ENCODE measurements at places on chromosomes 1 and 21.

GRCh38 chr1:183922197-183922596 lies 115.3 kb downstream of the COLGALT2 start:
- DNase-seq: no peak

DNA sequence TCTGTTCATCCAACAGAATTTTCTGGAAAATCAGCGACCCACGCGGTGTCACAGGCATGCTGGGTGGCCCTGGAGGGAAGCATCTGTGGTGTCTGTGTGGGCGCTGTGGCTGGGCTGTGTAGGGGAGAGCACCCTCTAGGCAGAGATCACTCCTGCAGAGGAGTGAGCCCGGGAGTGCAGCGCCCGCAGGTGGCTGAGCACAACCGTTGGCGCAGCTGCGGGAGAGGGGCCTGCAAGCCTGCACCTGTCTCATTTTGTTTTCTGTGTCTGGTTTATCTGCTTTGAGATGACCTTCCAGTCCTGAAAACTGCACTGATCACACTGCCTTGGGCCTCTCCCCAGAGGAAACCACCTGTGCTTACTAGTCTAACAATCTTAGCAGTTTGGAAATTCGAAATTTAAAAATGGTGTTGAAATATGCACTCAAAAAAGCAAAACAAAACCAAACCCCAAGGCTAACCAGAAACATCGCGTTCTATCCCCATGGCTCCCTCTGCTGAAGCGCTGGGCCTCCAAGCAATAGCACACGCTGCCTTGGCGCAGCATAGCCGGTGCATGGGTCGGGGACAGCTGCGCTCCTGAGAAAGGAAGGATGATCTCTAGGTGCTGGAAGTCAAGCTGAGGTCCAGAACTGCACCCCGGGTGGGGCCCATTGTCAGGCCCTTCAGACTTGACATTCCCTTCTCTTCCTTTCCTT lies 4.8 kb downstream of the FAM3B start:
- no peak for DNase-seq

DNA sequence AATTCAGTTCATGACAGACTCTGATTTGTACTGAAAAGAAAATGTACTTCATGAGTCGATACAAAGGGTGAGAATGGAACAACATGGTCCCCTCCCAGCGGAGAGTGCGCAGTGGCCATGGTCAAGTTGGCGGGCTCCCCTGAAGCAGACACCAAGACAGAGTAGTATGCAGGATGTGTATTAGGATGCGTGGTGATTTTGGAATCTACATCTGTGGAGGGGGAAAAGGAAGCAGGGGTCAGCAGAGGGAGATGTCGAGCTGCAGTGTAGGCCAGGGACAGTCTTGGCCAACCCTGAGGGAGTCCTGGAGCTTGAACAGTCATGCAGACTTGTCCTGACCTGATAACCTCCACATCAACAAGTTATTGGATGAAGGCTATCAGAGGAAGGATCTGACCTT lies 481.0 kb downstream of the OMA1 start:
- no peak for DNase-seq

GRCh38 chr1:111605576-111605975 lies 14.0 kb upstream of the RAP1A start:
- no peak for DNase-seq

DNA sequence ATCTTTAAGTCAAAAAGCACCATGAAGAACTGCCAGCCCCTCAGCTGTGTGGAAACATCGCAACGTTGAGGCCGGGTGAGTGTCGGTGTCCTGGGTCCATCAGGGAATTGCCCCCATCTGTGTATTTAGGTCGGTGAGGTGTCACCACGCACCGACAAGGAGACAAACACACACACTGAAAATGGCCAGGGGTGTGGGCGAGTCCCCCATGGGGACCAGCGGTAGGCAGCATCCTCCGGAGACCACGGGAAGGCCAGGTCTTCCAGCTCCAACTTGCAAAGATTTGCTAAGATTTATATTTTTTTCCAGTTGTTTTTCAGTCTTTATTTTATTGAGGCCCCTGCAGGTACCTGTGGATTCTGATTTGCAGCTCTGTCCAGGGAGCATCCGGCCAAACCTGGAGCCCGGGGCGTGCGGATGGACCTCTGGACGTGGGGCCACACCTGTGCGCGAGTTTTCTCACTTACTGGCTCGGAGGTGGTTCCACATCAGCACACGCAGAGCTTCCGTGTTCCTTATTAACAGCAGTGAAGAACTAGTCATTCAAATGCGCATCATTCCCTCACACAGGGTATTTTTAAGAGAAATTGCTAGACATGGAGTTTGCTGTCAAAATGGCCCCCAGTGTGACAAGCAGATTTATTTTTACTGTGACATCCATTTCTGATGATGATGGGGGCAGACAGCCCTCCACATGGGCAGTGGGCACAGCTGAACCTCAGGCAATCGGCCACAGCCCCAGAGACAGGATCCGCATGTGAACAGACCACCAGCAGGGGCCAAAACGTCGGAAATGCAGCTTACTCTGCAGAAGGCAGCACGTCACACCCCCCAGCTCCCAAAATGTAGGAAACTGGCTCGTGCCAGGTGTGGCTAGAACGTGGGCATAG lies 17.2 kb upstream of the SLC19A1 start:
- DNase-seq: no peak

- DNase-seq: no peak
These were observed 166.0 kb upstream of the C8B start for GRCh38 chr1:57131701-57132394.

- no peak for DNase-seq
These were observed 1753.4 kb downstream of the MRPL39 start for GRCh38 chr21:23853796-23854379.

DNA sequence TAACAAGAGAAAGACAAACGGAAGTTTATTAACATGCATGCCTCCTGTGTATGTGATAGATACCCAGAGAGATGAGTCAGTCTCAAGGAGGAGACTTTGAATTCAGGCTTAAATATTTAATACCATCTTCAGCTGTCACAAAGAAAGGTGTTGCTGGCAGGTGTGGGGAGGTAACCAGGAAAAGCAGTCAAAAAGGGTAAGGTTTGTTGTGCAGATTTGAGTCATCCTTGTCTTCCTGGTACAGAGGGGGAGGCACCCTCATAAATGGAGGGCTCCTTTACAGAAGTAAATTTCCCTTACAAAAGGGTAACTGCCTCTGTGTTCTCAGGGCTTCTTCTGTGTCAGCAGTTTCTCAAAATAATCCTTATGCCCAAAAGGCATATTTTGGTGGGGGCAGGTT lies 75.2 kb upstream of the B3GALT5 start:
- DNase-seq: no peak

GRCh38 chr1:6459850-6460265 lies 6.1 kb downstream of the TNFRSF25 start:
- peak; percentile 60 for DNase-seq

DNA sequence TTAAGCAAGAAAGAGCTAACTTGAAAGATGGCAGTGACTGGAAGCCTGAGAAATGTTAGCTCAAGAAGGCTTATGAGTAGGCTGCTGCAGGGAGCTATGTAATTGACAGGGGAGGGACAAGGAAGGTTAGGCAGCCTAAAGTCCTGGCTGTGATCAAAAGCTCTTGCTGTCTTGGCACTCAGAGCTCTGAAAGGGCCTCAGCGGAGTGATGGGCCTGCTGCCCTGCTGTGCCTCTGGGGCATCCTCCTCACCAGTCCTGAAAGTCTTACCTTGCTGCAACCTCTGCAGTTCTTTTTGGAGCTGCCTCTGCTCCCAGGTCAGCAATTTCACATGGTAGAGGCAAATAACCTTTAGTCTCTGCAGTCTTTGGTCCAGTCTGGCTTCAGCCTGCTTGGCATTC lies 1.8 kb downstream of the CCDC190 start:
- DNase-seq: no peak

DNA sequence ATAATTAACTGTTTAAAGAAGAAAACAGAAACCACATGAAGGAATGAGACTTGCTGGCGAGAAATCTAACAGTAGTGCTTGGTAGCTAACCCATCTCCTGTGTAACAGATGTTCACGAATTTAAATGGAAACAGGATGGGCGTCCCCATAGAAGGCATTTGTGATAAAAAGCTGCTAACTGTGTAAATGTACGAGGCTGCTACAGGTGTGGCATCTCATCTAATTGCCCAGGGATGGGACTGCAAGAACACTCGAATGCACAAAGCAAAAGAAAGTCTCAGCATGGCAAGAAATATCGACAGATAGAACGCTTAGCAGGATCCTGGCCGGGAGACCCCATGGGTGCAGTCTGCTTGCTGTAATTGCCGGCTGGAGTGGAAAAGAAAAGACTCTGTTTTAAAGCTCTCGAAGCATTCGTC lies 112.7 kb downstream of the RUNX1 start:
- no peak for DNase-seq

GRCh38 chr1:22527122-22527521 lies 36.2 kb upstream of the EPHA8 start:
- no peak for DNase-seq

- no peak for DNase-seq
These were observed 67.8 kb downstream of the TOMM20 start for GRCh38 chr1:235060607-235061470.

DNA sequence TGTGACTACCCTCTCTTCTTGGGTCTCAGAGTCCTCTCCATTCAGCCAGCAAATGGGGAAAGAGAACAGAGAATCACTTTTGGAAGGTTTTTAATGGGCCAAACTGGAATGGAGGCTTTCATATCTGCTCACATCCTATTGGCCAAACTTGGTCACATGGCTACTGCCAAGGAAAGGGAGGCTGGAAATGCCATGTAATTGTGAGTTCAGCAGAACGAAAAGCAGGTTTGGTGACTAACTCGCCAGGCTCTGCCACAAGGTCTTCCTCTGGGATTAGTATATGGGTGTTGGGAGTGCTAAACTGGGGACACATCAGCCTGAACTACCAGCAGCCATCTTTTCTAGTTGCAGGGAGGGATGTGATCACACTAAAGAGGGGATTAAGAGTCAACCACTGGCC lies 19.2 kb downstream of the RD3 start:
- DNase-seq: no peak

- DNase-seq: no peak
These were observed 226.2 kb downstream of the KIF26B start for GRCh38 chr1:245380790-245381535.

DNA sequence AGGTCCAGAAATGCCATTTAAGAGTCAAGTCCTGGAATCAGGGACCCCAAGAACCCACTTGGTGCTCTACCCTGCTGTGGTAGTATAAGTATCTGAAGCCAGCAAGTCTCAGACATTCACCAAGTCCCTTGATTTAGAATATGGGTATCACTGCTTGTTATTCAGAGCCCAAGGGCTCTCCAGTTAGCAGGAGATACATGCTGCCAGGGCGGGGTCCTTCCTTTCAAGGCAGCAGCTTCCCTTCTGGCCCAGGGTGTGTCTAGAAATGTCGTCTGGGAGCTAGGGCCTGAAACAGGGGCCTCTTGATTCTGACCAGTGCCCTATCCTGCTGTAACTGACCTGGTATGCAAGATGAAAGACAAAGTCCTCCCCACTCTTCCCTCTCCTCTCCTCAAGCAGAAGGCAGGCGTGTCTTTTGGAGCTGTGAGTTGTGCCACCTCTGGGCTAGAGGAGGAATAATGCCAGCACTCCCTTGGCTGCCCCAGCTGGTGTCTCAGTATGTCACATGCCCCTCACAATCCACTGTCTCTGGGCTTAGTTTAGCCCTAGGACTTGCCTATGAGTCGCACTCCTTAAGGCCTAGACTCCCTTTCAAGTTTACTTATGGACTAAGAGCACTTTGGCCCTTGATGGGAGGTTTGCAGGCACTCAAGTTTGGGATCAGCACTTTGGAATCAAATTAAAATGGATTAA lies 200.2 kb downstream of the MRPL39 start:
- no peak for DNase-seq

GRCh38 chr1:158185770-158186169 lies 5.1 kb downstream of the CD1D start:
- no peak for DNase-seq

DNA sequence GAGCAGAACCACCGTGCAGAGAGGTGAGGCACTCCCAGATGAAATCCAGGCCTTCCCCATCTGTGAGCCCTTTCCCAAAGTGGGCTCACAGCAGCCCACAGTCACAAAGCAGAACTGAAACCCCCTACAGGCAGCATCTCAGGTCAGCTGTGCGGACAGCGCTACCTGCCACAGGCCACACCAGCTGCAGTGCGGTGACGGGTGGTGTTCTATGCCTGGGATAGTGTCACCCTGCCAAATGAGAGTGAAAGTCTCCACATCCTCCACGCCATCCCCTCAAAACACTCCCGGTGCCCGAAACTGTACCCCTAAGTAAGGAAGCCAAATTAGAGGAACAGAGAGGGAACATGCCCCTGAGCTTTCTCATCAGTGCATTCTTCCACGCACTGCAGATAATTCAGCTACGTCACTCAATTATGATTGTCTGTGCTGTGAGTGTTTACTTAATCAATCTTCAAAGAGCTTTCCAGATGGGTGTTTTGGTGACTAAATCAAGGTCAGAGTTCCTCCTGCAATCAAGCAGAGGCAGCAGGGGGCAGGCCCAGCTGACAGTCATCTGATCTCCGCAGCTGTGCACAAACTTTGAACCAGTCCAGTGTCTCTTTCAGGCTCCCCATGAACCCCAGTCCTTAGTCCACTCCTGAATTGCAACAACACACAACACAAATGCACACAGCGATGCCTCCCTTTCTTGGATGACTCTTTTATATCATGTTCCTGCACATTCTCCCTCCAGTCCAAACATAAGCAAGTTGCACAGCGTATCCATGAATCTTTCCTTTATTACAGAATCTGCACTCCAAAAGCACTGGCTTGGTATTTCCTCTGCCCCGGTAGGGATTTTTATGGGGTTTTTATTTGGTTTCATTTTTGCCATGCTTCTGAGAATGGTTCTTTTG lies 150.0 kb downstream of the TOMM20 start:
- peak; percentile 56 for DNase-seq
